Muscle of leg (tissue), 16 donors: ENCODE measurements at places on chromosomes 4 and X. TPM values are rescaled to one million over a fixed set of nuclear protein-coding genes. Genes with fewer than 3 reads are reported as not detected.

Gene STOX2
- total RNA-seq = 7.3 TPM

Gene GAGE12E
- not detected for total RNA-seq

Gene TMEM154
- 0.66 TPM for total RNA-seq

Gene NPY1R
- total RNA-seq = 6.8 TPM

Gene RHOH
- total RNA-seq = 0.18 TPM

Gene UBQLN2
- 7.0 TPM for total RNA-seq

Gene PDLIM3
- total RNA-seq = 541 TPM

Gene HMGN5
- 1.3 TPM for total RNA-seq

Gene BTC
- total RNA-seq = 7.1 TPM

Gene CT45A2
- not detected for total RNA-seq

Gene FRMD7
- total RNA-seq = 1.3 TPM

Gene CCDC110
- 1.4 TPM for total RNA-seq

Gene DCAF8L2
- not detected for total RNA-seq

Gene PABPC1L2B
- total RNA-seq = 0.04 TPM

Gene FDCSP
- total RNA-seq = 0.13 TPM

Gene HTRA3
- 46.8 TPM for total RNA-seq

Gene ASB12
- total RNA-seq = 9.5 TPM

Gene PAGE1
- not detected for total RNA-seq

Gene SHROOM4
- 6.8 TPM for total RNA-seq

Gene CDX4
- total RNA-seq = not detected

Gene CORIN
- 1.0 TPM for total RNA-seq

Gene COX18
- total RNA-seq = 11.4 TPM

Gene GPRASP3
- 5.2 TPM for total RNA-seq

Gene XPNPEP2
- 4.2 TPM for total RNA-seq

Gene STK32B
- total RNA-seq = 3.8 TPM

Gene ESX1
- total RNA-seq = not detected

Gene TCEAL6
- not detected for total RNA-seq

Gene NOX1
- total RNA-seq = not detected

Gene ANKRD17
- 42.8 TPM for total RNA-seq

Gene FGFR3
- 0.89 TPM for total RNA-seq

Gene RLIM
- total RNA-seq = 30.7 TPM

Gene ETDB
- total RNA-seq = not detected

Gene GLRA3
- total RNA-seq = not detected

Gene CXCL8
- total RNA-seq = 4.0 TPM

Gene ERAS
- total RNA-seq = not detected

Gene SMIM43
- total RNA-seq = 0.66 TPM

Gene FATE1
- total RNA-seq = 1.2 TPM

Gene MAGEC1
- total RNA-seq = not detected

Gene MAB21L2
- 0.22 TPM for total RNA-seq

Gene ANK2
- 282 TPM for total RNA-seq

Gene ETNPPL
- not detected for total RNA-seq

Gene FAM133A
- 0.49 TPM for total RNA-seq
